ENCODE measurements at places on chromosomes 7 and 10.

- no peak for DNase-seq
Observed at GRCh38 chr10:74947781-74948401, 121.5 kb downstream of the KAT6B start.

DNA sequence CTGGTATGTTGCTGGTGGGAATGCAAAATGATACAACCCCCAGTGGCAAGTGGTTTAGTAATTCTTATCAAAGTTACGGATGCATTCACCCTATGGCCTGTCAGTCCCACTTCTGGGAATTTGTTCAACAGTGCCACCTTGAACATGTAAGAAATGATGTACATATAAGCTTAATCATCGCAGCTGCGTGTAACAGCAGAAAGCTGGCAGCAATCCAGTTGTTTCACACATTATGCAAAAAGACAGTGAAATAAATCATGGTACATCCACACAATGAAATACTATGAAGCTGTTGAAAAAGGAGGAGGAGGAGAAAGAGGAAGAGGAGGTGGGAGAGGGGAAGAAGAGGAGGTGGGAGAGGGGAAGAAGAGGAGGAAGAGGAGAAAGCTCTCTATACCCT, 76.2 kb upstream of the MYL10 start:
- no peak for DNase-seq

DNA sequence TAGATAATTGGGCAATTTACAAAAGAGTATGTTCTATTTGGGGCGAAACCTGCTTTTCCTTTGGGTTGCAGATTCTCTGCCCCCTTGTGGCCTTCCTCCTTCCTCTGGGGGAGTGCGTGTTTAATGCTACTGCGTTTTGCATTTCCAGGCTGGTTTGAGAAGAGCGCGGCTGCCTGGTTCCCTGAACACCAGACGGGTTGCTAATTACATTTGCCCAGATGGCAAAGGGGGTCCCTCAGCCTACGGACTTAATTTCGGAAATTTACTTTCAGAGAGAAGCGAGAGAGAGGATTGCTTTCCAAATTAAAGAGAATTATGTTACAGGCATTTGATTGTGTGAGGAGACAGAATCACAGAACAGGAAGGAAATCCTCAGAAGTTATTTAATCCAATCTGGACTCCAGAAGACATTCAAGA, 91.9 kb upstream of the JAZF1 start:
- DNase-seq: peak; percentile 68

DNA sequence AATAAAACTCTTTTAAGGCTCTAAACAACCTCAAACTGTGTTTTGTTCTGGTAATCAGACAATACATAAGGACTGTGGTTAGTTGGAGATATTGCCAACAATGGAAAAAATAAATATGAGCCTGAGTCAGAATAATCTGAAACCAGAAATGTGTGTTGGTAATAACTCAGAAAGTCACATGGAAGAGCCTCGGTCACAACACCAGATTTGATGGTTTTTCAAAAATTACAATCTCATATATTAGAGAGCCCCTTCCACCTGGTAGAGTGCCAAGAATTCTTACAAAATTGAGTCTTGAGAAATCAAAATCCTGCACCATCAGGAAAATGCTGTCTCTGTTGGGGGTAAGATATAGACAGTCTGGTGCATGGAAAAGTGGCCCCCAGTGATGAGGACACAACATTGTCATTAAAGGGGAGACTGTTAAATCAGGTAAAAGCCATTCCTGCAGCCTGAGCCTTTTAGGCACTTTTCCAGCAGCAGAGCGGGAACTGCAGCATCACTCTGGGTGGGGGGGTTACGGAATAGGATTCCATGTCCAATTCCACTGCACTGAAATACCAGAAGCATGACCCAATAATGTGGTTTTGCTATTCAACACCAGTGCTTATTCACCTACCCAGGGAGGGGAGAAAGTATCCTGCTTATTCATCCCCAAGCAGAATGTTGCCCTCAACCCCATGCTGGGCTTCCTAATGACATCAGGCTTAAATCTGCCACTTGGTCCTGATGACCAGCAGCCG, 9.5 kb upstream of the ADAM12 start:
- DNase-seq: peak; percentile 99

DNA sequence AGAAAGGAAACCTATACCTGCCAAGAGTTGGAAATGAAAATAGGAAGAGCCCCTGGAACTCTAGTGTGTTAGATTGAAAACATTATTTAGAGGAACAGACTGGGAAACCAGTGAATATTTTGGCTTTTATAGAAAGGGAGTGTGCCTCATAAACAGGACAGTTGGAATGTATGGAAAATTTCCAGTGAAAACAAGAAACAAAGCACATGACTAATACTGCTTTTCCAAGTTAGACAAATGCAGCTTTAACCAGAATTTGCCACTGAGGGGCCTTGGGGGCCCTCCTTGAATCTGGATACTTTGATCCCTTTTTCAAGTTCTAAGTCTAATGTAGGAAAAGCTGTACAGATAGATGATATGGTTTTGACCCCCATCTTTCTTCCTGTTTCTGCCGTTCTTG, 21.2 kb downstream of the ITGB8 start:
- no peak for DNase-seq

- DNase-seq: no peak
Observed at GRCh38 chr7:118642396-118642795, 417.9 kb downstream of the ANKRD7 start.

DNA sequence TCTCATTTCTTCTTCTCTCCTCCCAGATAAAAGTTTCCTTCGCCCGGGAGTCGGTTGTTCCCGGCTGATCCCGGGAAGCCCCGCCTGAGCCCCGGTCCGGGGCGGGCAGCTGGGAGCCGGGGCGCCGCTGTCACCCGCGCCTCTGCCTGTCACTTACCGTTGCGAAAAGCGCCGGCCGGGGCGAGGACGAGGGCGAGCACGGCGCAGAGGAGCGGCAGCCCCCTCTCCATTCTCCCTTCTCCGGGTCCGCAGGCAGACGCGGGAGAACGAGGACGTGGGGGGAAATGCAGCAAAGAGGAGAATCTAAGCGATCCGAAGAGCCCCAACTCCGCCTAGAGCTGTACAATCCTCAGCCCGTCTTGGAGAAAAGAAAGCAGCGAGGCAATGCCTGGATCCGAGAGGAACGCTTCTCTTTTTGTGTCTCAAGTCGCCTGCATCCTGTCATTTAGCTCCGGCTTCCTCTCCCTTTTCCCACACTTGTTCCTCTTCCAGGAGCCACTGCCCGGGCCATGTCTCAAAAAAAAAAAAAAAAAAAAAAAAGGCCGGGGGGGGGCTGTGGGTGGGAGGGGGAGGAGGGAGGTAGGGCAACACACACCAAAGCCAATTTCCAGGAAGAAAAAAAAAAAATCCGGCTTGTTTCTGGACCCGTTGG, at the start of gene NRP1:
TSS of gene NRP1 (minus strand) at position 515 of the 652 bp plus-strand sequence. CDS start at position 230, 285 bp downstream.
- DNase-seq: no peak

- no peak for DNase-seq
Observed at GRCh38 chr7:50614721-50615518, 49.7 kb upstream of the DDC start.

- DNase-seq: peak; percentile 22
Observed at GRCh38 chr10:113139699-113140098, 189.7 kb downstream of the TCF7L2 start.

- DNase-seq: peak; percentile 98
Observed at GRCh38 chr7:22730921-22731654, 4.1 kb downstream of the IL6 start.

DNA sequence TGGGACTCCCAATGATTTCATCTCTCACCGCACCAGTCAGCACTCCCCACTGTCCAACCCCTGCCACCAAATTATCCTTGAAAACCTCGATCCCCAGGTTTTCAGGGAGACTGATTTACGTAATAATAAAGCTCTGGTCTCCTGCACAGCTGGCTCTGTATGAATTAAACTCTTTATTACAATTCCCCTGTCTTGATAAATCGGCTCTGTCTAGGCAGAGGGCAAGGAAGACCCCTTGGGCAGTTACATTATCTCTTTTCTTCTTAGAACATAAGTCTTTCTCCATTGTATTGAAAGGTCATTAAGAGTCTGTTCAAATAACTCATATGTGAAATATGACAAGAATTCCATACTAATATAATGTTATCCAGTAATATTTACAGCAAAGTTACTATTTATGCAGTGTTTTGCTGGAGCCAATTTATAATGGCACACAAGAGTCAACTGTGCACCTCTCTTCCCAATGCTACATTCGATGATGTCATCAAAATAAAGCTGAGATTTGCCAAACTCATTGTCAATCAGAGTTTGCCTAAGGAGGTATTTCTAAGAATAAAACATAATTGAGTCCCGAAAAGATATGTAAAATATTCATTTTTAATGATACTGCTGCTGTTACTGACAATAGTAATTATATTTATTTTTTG, 1297.2 kb upstream of the LRRTM3 start:
- no peak for DNase-seq

GRCh38 chr7:149860821-149861727, 12.7 kb upstream of the ATP6V0E2 start:
- no peak for DNase-seq

- no peak for DNase-seq
Observed at GRCh38 chr10:131031346-131031745, 280.2 kb downstream of the TCERG1L start.

DNA sequence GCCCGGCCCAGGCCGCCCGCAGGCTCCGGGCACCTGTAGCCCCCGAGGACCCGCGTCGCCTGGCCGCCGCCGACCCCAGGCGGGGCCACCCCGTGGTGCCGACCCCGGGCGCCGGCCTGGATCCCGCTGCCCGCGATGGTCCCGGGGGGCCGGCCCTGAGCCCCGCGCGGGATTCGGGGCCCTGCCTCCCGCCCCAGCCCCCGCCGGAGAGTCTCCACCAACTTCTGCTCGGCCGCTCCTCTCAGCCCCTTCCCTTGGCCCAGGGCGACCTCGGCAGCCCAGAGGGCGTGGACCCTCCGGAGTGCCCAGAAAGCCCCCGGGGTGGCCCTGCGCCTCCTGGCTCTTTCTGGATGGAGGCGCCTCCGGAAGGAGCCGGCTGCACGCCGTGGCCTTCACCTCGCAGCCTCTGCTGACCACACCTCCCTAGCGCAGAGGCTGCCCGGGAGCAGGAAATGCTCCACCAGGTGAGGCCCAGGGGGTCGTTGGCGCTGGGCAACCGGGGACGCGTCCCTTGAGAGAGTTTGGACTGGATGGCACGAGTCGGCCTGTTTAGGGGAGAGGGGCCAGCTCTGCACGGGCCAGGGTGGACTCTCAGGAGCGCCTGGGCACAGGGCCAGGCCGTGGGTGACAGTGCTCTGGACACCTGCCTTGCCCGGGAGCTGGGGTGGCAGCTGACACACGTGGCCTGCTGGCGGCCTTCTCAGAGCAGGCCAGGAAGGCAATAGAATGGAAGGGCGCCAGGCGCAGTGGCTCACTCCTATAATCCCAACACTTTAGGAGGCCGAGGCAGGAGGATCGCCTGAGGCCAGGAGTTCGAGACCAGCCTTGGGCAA, 529 bp downstream of the ZNF853 start:
- peak; percentile 43 for DNase-seq

- DNase-seq: peak; percentile 47
Observed at GRCh38 chr7:66043681-66044497, 31.7 kb upstream of the ASL start.

- peak; percentile 26 for DNase-seq
Observed at GRCh38 chr10:89207801-89208551, 859 bp upstream of the CH25H start.

GRCh38 chr7:50594734-50595485, 29.7 kb upstream of the DDC start:
- DNase-seq: no peak

DNA sequence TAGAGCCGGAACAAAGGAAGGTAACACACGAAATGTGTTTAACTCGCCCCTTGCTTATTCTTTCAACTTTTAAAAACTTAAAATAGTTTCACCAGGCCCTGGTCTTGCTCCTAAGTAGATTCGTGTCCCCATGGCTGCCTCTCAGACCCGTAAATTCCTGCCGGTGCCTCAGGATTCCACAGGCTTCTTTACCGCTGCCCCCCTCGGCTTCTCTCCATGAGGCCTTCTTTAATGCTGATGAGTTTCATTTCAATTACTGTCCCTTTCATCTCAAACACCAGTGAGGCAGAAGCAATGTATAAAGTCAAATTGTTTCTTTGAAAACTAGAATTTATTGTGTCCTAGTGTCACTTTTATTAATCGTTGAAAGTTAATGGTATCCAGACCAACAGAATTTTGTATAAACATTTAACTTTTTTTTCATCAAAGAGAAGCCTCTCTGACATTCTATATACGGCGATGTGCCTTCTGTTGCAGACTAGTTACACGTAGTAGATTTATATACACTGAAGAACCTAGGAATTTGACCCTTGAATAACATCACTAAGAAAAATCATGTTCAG, 225.2 kb downstream of the C7orf25 start:
- DNase-seq: no peak

DNA sequence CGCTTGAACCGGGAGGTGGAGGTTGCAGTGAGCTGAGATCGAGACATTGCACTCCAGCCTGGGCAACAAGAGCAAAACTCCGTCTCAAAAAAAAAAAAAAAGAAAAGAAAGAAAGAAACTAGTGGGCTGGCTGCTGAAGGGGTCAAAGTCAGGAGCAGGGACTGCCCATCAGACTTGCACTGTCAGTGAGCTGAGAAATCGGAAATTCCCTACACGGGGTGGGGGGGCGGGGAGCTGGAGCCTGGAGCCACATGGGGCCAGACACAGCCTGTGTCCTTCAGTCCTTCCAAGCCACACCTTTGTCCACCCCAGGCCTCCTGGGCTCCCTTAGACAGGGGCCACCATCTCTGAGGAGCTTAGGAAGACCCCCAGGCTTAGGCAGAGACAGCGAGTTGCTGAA, 34.5 kb downstream of the SRRM3 start:
- no peak for DNase-seq

DNA sequence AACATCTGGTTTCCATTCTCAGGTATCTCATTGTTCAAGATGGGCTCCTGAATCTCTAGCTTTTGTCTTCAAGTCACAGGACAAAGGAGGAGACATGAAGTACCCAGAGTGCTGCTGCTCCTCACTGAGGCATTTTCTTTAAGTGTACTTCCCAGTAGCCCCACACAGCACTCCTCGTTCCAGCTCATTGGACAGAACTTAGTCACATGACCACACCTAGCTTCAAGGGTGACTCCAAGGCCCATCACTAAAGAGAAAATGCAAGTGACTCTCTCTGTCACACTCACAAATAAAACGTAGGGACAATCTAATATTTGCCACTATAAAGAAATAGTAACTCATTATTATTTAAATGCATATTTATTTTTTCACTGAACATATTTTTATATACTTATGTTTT, 58.3 kb upstream of the NEUROD6 start:
- DNase-seq: no peak

DNA sequence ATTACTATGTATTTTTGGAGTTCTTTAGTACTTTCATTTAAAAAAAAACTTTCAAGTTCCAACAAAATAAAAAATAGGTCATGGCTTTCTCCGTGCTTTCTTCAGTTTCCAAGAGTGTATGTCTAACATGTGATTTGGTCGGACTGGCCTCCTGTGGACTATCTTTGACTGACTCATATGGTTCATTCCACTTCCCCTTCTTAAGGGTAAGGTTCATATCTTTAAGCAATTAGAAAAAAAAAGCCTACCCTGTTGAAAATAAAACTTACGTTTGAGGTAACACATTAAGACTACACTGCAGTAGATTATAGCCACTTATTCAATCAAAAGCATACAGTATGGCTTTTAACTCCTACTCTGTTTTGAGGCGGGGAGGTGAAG, 112.8 kb upstream of the AHR start:
- no peak for DNase-seq

- DNase-seq: no peak
Observed at GRCh38 chr10:16439295-16439694, 2.5 kb downstream of the PTER start.
